ENCODE measurements at places on chromosomes 16 and 17.
A peak's percentile ranks its signal among the peaks of the same experiment; 100 is the strongest.

GRCh38 chr16:4257646-4258556, 14.9 kb downstream of the TFAP4 start:
- DNase-seq: no peak

DNA sequence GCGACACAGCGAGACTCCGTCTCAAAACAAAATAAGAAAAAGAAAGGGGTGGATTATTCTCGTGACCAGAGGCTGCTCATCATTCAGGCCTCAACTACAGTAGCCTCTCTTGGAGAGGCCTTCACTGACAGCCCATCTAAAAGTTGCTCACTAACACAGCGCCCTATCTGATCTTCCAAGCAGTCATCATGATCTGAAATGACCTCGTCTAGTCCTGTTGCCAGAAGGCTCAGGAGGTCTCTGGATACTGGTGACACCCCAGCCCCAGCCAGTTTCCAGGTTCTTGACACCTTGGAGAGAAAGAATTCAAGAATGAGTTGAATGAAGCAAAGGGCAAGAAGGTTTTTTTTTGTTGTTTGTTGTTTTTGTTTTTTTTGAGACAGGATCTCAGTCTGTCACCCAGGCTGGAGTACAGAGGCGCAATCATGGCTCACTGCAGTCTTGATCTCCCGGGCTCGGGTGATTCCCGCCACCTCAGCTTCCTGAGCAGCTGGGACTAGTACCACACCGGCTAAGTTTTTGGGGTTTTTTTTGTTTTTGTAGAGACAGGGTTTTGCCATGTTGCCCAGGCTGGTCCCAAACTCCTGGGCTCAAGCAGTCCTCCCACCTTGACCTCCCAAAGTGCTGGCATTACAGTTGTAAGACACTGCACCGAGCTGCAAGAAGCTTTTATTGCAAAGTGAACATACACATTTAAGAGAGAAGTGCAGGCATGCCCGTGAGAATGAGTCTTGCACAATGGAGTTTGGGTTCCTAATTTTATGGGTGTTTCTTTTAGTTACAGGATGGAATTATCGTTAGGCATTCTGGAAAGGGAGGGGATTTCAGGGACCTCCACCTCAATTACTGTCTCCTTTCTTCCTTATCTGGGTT, 2.7 kb upstream of the ZC3H7A start:
- no peak for DNase-seq

GRCh38 chr16:79625738-79626137, 25.2 kb upstream of the MAF start:
- DNase-seq: no peak

DNA sequence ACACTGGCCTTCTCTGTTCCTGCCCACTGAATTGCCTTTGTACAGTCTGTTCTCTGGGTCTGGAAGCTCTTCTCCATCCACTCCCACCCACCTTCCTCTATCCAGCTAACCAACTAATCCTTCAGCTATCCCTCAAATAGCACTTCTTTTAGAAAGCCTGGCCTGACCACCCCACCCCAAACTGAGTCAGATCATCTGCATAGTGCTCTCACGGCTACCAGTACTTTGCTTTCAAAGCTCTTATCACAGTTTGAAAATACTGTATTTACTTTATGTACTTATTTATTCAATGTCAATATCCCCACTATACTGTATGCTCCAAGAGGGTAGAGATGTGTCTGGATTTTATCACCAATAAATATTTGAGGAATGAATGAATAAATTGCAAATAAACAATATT, 4.5 kb upstream of the CLDN7 start:
- DNase-seq: no peak

DNA sequence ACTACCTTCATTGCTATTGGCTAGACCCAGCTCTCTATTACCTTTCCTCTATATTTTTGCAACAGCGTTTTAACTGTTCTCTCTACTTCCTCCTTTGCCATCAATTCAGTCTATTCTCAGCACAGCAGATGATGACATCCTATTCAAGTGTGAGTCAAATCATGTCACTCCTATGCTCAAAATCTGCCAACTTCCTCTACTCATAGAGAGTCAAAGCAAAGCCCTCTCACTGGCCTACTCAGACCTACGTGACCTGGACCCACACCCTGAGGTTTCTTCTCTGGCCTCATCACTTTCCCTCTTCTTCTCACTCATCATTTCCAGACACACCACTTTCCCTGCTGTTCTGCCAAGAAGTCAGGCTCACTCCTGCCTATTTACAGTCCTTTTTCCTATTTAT, 289.0 kb upstream of the AXIN2 start:
- peak; percentile 32 for DNase-seq

DNA sequence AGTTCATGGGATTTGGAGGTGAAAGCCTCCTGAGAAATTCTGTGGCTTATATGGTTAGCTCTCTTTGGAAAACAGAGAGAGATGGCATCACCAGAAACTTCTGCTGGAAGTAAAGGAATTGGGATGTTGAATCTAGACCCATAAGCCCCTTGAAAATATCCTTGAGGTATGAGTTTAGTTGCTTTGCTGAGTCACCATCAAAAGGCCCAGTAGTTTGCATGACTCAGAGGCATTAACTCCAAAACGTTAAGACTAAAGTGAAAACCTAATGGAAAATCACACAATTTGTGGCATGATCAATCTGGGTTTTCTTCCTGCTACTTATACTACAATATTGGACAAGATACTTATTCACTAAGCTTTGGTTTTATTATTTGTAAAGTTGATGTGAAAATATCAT, 349.2 kb upstream of the SALL1 start:
- peak; percentile 69 for DNase-seq

DNA sequence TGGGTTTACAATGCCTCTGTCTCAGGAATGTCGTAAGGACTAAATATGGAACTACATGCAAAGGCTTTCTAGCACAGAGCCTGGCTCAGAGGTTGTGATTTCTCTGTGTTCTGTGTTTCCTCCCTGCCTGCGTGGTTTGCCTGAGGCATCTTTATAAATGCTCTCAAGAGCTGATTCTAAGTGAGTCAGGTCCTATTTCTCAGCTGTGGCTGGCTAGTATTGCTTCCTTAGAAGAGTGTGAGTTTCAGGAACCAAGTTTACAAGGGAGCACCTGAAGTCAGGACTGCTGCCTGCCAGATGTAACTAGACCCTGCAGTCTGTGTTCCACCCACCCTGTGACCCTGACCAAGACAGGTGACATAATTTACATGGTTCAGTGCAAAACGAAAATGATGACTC, 8.0 kb upstream of the CCL1 start:
- DNase-seq: peak; percentile 84

DNA sequence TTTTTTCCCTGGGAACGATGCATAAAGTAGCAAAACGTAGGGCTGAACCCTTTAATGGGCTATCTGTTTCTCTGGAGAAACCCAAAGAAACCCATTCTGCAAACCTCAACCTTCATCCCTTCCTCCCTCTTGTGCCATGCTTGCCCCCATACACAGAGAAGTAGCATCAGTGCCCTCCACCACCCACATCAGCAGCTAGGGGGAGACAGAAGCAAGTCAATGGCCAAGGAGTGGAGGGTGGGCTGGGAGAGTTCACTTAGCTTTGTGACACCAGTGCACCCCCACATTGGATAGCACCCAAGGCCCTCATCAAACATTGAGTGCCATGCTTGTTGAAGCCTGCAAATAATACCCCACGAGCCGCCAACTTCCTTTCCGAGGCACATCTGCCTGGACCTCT, 282.4 kb downstream of the ABCC12 start:
- DNase-seq: no peak

DNA sequence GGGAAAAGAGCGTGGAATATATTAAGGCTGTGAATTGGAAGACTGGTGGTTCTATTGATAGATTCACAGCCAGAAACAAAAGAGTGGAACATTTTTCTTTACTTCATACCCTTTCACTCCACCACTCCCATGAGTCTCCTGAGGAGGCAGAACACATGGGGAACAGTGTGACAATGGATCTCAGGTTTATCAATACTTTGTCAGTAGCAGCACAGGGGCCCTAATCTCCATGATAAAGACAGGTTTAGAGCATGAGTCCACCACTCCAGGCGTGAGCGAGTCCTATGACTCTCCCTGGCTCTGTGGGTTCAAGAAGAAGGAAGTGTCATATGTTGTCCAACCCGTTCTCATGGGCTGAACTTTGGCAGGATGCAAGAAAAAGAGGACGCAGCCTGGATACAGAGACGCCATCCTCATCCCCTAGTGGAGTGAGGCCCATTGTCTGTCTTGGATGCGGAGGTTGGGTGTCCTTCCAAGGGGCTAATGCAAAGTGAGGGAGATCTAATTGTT, 361.2 kb downstream of the TMEM114 start:
- DNase-seq: no peak

DNA sequence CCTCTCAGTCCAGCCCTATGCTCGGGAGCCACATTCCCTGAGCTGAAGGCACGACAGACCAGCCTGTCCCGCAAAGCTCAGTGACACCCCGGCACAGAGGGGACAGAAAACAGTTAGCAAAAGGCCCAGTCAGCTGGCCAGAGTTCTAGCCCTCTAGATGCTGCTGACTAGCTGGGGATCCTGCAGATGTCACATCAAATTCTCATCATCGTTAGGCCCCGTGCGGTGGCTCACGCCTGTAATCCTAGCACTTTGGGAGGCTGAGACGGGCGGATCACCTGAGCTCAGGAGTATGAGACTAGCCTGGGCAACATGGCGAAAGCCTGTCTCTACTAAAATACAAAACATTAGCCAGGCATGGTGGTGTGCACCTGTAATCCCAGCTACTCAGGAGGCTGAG, 17.2 kb downstream of the UBE2O start:
- no peak for DNase-seq

- peak; percentile 96 for DNase-seq
These were observed 29.0 kb downstream of the MARCHF10 start for GRCh38 chr17:62778990-62779681.

- no peak for DNase-seq
These were observed 70.7 kb downstream of the C16orf95 start for GRCh38 chr16:87246269-87247065.

- DNase-seq: no peak
These were observed 49.6 kb downstream of the COX10 start for GRCh38 chr17:14118951-14119350.

GRCh38 chr16:77897129-77897437, 108.7 kb downstream of the VAT1L start:
- DNase-seq: peak; percentile 12

DNA sequence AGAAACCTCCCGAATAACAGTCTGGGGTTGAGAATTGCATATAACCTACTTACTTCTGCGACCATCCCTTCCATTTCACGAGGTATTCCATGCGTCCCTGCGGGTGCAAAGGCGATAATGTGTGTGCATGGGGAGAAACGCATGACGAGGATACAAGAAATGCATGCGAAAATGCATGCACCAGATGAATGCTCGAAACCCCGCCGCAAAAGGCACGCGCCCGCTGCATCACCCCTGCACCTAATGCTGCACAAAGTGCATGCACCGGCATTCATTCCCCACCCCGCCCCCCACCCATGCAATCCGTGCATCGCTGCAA, 474 bp downstream of the CBX8 start:
- DNase-seq: no peak

DNA sequence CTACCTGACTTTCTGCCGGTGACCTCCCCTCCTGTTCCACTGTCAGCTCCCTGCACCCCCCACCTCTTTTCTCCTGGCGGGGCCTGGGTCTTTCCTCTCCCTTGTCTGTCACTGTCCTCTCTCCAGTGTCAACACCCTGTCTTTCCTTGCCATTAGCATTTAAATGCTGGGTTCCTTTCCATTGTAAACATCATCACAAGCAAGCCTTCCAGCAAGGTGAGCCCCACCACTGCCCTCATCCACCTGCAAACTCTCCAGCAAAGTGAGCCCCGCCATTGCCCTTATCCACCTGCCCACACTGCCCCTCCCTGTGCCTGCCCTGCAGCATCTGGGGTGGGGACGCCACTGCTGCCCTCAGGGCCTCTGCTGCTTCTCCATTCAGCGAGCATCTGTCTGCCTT, 195.0 kb downstream of the ENGASE start:
- no peak for DNase-seq

DNA sequence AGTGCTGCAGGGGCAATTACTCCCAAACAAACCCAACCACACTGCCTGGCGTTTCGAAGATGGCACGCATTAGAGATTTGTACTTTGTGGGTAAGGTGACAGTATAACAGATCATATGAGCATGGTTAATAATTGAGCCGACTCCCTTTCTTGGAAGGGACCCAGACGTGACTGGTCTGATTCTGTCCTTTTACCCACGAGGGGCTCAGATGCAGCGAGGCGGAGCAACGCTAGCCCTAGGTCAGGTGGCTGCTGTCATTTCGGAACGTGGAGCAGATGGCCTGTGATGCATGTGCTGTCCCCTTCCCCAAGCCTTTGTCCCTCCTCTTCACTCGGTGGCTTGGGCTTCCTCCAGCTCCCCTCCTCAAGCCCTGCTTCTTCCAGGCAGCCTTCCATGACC, 84.2 kb downstream of the SNX29 start:
- no peak for DNase-seq

- no peak for DNase-seq
These were observed 9.9 kb upstream of the HOXB13 start for GRCh38 chr17:48738424-48738802.

- DNase-seq: peak; percentile 51
These were observed 11.4 kb downstream of the CTNS start for GRCh38 chr17:3647769-3648555.

DNA sequence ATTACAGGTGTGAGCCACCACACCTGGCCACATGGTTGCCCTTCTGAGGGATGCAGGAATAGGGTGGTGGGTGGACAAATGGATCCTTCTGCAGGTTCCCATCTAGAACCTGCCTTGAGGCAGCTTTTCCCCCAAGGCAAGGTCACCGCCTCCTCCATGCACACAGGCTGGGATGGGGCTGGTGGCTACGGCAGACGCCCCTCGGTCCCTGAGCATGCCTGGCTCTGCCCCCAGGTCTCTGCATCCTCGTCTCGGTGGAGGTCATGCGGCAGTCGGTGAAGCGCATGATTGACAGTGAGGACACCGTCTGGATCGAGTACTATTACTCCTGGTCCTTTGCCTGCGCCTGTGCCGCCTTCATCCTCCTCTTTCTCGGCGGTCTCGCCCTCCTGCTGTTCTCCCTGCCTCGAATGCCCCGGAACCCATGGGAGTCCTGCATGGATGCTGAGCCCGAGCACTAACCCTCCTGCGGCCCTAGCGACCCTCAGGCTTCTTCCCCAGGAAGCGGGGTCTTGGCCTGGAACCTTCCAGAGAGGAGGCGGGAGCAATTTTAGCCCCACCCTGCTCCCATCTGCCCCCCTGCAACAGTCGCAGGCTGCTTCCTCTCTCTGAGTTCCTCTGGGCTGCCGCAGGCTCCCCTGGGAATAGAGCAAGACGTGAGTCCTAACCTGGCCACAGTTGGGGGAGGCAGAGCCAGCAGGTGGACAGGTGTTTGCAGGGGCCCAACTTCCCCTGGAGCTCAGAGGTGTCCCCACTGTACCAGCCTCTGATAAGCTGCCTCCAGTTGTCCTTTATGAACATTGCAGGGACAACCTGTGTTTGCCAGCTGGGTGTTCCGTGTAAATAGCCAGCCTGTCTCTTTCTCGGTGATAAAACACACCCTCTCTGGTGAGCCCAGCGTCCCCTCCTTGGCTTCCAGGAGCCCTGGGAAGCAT, 11.7 kb downstream of the CACNG1 start:
- no peak for DNase-seq

Measured in M059J (cell line).